ENCODE measurements at places on chromosomes 2 and 18.

GRCh38 chr18:64183665-64184064 lies 34.8 kb upstream of the LINC00305 start:
- no peak for DNase-seq

DNA sequence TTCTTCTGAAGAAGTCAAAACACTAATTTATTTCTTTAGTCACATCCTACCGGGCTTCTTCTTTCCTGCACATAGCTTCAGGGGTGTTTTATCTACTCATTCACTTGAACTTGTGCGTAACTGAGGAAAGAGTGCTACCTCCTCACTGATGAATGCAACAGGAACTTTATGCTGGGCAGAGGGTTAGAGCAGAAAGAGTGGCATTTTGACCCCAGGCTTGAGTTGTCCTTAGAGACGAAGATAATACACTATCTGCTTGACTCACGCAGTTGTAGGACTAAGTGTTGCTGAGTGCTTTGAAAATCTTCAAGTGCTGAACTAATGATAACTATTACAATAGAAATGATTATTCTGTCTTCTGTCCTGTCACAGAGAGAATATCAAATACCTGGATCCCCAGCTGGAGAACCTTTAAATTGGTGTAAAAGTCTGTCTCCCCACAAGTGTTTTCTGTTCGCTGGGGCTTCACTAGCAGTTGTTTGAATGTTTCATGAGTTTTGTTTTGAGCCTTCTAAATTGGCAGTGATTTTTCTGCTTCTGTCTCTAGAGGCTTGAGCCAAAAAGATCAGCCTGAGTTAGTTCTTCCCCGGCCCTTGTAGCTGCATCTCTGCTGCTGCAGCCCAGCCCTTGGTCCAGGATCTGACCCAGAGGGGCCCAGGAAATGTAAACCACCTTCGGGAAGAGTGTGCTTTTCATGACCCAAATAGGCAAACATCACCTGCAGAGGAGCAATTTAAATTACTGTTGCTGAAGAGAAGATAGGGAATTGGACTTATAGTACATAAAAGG lies 86.3 kb upstream of the LGALSL start:
- no peak for DNase-seq

- no peak for DNase-seq
Observed at GRCh38 chr18:10020171-10020570, 106.4 kb downstream of the VAPA start.

GRCh38 chr2:187136646-187137045 lies 287.7 kb upstream of the ZSWIM2 start:
- no peak for DNase-seq

DNA sequence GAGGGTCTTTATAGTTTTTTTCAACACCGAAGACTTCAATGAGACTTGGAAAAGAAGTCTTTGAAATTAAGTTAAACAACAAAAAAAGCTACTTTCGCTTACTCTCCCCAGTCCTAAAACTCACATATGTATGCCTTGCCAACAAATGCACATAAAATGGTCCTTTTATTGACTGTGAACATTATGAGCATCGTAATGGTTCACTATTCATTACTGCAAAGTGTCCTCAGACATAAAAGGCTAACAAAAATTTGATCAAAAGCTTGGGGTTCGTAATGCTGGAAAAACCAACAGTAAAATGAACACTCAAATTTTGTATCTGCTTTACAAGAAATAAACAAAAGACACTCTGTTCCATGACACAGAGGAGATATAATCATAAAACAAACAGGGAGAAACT lies 285.3 kb upstream of the SLC8A1 start:
- no peak for DNase-seq

- DNase-seq: no peak
Observed at GRCh38 chr2:19380532-19380931, 22.1 kb upstream of the OSR1 start.

- DNase-seq: no peak
Observed at GRCh38 chr18:37403100-37403781, 162.4 kb downstream of the CELF4 start.

DNA sequence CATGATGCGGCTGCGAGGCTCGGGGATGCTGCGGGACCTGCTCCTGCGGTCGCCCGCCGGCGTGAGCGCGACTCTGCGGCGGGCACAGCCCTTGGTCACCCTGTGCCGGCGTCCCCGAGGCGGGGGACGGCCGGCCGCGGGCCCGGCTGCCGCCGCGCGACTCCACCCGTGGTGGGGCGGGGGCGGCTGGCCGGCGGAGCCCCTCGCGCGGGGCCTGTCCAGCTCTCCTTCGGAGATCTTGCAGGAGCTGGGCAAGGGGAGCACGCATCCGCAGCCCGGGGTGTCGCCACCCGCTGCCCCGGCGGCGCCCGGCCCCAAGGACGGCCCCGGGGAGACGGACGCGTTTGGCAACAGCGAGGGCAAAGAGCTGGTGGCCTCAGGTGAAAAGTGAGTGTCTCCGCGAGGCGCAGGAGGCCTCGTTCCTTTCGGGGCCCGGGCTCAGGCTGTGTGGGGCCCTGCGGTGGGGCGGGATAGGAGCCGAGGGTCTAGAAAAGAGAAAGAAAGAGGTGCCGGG lies 520 bp downstream of the GLS start:
- no peak for DNase-seq

- DNase-seq: no peak
Observed at GRCh38 chr2:128608921-128609880, 290.5 kb upstream of the HS6ST1 start.

DNA sequence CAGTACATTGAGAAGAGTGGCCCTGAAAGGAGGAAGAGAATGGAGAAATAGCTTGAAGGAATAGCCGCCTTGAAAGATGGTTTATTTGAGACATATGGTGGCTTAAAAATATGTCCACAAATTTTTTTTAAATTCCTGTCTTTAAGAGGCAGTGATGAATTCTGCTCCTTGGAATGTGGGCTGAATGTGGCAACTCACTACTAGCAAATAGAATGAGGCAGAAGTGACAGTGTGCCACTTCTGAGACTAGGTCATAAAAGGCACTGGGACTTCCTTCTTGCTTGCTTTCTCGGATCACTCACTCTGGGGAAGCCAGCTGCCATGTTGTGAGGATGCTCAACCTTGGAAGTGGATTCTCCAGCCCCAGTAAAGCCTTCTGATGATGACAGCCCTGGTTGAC lies 67.0 kb downstream of the FAM161A start:
- no peak for DNase-seq

GRCh38 chr18:62420151-62420512 lies 95.0 kb downstream of the TNFRSF11A start:
- DNase-seq: no peak

DNA sequence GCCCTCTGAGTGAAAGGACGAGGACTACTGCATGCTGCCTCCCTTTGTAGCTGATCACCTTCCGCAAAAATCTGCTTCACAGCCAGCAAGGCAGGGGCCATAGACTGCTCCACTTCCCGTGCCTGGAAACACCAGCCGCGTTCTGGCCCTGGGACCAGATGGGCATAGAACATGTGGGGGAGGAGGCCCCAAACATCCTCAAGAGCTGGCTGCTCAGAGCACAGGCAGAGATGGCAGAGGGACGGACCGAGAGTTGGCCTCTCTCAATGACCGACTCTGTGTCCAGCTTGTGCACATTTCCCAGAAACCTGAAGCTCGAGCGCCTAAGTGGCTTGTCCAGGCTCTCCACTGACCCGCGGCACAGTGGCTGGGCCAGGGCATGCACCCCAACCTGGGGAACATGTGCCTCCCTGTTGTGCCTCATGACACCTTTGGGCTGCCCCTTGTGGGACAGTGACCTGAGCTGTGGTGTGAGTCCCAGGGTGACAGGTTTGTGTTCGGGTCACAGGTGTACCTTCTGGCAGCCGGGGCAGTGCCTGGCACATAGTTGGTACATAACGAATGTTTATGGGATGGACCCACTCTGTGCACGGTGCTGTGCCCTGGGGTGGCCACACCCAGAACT lies 9.1 kb downstream of the KCNF1 start:
- no peak for DNase-seq

- DNase-seq: no peak
Observed at GRCh38 chr2:3348767-3349166, 28.9 kb downstream of the EIPR1 start.

DNA sequence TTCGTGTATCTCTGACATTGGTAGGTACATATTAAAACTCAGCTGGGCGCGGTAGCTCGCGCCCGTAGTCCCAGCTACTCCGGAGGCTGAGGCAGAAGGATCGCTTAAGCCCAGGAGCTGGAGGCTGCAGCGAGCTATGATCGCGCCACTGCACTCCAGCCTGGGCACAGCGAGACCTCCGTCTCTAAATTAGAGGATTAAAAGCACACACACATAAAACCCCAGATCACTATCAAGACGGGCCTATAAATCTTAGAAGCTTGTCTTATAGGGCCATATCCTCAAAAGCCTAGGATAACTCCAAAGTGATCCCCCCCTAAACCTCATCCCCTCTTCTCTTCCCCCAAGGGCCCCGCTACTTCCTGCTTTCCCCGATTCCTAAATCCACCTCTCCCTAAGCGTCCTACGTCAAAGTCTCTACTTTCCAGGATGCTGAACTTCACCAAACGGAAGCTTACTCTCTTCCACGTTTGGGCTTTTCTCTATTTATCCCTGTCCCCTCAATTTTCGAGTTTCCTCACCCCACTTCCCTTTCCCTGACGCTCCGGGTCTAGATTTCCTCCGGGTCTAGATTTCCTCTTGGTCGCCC lies 707 bp downstream of the KRCC1 start:
- peak; percentile 12 for DNase-seq

DNA sequence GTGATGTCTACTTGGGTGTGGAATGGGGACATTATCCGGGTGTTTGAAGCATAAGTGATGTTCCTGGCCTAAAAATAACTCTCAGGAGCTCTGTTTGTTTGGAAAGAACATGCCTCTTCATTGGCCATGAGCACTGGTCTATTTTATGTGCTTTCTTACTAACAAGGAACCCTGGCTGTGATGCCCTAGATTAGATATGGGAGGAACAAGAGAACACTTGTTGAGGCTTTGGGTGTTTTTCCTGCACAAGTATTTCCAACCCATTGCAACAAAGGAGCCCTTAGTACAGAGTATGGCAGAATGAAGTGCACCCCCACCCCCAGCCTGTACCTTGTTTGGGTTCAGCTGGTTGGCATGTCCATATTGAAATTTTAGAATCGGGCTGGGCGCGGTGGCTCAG lies 95.9 kb downstream of the SLC4A3 start:
- no peak for DNase-seq

GRCh38 chr2:106764614-106765013 lies 121.4 kb downstream of the ST6GAL2 start:
- DNase-seq: no peak

DNA sequence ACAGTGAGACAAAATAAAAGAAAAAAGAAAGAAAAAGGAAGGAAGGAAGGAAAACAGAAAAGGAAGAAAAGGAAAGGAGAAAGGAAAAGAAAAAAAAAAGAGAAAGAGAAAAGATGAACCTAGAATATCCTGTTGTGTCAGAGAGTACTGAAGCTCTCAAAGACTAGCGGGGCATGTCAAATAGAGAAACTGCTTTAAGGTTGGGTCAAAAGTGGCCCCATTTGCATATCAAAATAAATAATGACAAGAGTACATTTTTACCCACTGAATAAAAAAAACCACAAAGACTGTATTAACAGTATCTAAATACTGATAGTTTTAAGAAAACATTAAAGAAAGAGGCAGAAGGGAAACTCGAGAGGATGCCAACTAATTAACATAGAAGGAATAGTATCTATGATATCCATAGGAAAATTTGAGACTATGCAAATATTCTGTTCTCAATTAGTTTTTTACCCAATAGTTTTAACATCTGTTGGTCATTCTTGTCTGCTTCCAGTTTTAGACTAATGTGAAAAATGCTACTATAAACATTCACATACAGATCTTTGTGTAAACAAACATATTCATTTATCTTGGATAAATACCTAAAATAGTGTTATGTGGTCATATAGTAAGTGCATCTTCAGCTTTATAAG lies 53.2 kb downstream of the SFXN5 start:
- DNase-seq: no peak

DNA sequence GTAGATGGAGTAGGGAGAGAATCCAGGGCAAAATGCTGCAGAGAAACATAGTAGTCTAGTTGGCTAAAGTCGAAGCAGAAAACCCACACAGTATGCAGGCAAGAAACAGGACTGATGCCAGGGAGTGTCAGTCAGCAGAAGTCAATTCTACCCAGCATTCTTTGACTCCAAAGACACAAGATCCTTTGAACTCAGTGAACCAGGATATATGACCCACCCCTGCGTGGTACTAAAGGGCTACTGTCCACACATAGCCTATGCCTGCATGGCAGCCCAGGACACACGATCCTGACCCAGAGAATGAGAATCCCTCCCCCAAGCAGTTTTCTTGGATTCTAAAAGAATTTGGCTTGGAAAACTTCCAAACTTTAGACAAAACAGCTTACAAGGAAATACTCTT lies 42.5 kb downstream of the ALK start:
- DNase-seq: no peak

DNA sequence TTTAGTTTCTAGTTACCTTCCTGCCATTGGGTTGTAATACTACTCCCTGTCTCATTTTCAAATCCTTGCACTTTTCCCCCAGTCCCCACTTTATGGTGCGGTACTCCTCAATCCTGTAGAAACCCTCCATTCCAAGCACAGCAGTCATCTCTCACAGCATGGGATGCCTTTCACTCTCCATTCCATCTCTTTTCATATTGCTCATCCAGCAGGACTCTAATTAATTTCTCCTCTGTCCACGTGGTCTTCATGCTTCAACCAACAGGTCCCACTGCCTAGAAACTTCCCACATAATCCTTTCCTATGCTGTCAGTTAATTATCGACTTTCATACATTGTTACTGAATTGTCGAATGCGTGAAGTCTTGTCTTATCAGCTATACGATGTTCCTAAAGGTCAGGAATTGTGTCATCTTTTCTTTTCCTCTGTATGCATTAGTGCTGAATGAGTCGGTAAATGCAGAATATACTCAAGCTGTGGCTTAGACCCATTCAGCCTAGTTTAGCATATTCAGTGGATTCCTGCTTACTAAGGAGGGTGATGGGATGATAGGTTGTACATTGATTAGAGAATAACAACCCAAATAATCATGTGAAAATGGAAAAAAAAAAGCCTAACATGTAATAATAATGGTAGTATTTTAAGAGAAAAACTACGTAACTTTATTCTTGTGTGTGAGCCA lies 89.7 kb downstream of the CRIM1 start:
- no peak for DNase-seq

DNA sequence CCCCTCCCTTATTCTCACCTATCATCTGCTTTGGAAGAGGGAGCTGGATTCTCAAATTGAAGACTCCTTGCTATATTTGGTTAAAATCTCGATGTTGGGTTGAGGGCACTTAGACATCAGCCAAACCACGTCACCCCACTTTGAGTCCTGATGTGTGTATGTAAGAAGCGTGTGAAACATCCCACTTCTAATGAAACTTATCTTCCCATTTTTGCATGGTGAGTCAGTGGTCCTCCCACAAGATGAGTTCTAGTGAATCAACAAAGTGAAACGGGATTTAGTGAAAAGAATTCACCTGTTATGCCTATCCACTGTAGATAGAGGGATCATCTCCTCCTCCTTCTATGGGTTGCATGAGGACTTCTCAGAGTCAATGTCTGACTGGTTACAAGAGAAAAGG lies 51.4 kb upstream of the SPRED2 start:
- DNase-seq: no peak

- no peak for DNase-seq
Observed at GRCh38 chr18:212780-213179, 54.4 kb downstream of the USP14 start.

Measured in CD4-positive, alpha-beta T cell treated with Interleukin-12 subunit alpha and Interleukin-12 subunit beta, for 1 hour (primary cell).